ENCODE measurements at places on chromosomes 2 and 18. TPM values are rescaled to one million over a fixed set of nuclear protein-coding genes. Genes with fewer than 3 reads are reported as not detected.

TTC31 gene
- 41.8 TPM for total RNA-seq

TEKT4 gene
- total RNA-seq = not detected

SERPINB11 gene
- not detected for total RNA-seq

TXNDC2 gene
- not detected for total RNA-seq

All from activated T-cell treated with anti-CD3 and anti-CD28 coated beads, Interleukin-2, amount 50 U/mL, for 72 hours (primary cell).